ENCODE measurements at places on chromosomes 12 and 14. TPM values are rescaled to one million over a fixed set of nuclear protein-coding genes. Genes with fewer than 3 reads are reported as not detected.

The SAV1 gene
- 50.1 TPM for total RNA-seq

DNA sequence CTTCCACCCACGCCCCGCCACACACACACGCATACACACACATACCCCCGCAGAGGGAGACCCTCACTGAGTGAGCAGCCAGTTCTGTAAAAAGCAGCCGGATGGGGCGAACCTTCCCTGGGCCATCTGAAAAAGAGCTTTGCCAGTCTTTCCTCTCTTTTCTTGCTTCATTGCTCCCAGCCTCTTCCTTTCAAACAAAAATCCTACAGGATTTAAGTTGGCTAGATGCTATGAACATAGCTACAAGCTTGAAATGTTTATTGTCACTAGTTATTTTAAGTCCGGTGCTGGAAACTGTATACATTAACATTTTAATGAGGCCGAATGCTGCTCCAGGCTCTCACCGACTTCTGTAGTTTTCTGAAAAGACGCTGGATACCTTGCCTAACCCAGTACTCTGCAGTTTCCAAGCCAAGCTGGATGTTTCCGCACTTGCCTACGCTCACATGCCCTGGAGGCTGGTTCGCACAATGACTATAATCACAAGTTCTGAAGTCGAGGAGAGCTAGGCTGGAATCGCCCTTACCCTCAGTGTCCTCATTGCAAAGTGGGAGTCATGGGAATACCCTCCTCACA lies 39.2 kb downstream of the LTBP2 start:
- no peak for DNase-seq

The PLCZ1 gene
- not detected for total RNA-seq

DNA sequence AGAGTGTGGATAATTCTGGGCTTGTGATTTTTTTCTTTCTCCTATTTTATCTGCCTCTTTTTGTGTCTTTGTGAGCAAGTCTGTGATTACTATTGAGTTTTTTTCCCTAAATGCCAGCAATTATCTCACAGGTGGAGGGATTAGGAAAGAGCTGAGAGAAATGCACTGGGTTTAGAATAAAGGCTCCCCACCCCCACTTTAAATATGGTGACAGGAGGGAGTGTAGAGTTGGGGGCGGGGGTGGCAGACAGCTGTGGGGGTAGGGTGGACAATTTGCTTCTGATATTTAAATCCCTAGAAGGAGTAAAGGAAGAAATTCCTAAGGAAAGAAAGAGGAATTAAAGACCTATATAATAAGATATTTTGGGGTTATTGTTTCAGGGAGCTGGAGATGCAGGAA lies 145.9 kb downstream of the NRXN3 start:
- DNase-seq = no peak

- no peak for DNase-seq
Observed at GRCh38 chr14:56127156-56127555, 8.9 kb downstream of the PELI2 start.

The C14orf39 gene
- total RNA-seq = 0.29 TPM

GRCh38 chr12:111209811-111210210 lies 159.1 kb downstream of the PHETA1 start:
- DNase-seq = no peak

The FBRSL1 gene
- total RNA-seq = 12.3 TPM

The GPR84 gene
- total RNA-seq = not detected

Data from osteoblast (primary cell).